Muscle of arm (tissue), 14 donors: ENCODE measurements at places on chromosomes 1 and 21.
A peak's percentile ranks its signal among the peaks of the same experiment; 100 is the strongest.

GRCh38 chr1:117631359-117632160 is 25.7 kb downstream of the TENT5C start:
- no peak for DNase-seq

GRCh38 chr1:225817611-225818061 is 7.7 kb downstream of the EPHX1 start:
- DNase-seq, result no peak

DNA sequence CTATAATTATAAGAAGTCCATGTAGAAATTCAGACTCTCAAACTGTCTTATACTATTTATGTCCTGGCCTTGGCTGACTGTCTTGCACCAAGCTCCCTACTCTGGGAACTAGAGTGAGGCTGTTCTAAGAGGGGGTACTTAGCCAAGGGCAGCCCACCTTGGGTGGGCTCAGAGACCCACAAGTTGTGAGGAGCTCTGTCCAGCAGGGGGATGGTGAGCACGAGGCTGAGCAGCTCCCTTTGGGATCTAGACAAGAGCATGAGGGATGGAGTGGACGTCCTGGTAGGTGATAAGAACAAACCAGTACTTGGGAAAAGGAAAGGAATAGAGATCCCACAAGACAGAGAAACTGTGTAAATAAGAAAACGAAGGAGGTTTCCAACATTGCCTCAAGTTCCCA is 127.1 kb upstream of the SLC44A3 start:
- no peak for DNase-seq

GRCh38 chr1:213484333-213484732 is 433.3 kb downstream of the RPS6KC1 start:
- no peak for DNase-seq

DNA sequence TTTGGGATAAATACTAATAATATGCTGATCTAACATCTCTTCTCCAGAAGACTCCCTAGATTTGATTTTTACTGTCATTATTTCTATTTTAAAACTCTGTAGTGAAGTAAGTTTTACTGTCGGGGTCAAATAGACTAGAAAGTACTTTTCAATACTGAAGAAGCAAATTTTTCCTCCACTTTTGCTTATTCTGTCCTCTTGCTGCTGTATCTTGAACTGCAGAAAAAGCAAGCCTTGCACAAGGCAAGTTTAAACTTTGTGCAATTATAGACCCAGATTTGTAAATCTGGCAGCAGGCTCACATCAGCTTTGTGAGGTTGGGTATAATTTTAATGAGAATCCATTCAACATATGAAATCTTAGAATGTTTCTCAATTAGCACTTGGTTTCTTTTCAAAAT is 151.1 kb upstream of the ETS2 start:
- no peak for DNase-seq

- no peak for DNase-seq
Observed at GRCh38 chr1:12798911-12799310, 7.7 kb downstream of the PRAMEF1 start.

DNA sequence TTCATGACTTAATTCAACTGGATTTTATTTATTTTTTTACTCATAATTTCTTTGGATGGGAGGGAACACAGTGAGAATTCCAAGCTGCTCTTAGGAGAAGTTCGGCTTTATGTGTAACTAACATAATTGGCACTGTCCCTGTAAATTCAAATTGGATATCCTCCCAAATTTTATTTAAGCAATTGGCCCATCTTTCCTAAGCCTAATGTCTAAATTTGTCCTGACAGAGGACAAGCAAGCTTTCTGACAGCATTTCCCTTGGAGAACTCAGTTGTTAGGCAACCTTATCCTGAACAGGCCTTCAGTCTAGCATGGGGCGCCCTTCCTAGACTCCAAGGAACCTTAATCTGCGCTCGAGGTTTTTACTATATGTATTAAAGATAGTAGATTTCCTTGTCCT is 550.3 kb downstream of the NUF2 start:
- peak; percentile 4 for DNase-seq

- no peak for DNase-seq
Observed at GRCh38 chr1:240562779-240563178, 49.2 kb downstream of the GREM2 start.
